SHP77 (cell line): ENCODE measurements at places on chromosomes 6 and 20.

DNA sequence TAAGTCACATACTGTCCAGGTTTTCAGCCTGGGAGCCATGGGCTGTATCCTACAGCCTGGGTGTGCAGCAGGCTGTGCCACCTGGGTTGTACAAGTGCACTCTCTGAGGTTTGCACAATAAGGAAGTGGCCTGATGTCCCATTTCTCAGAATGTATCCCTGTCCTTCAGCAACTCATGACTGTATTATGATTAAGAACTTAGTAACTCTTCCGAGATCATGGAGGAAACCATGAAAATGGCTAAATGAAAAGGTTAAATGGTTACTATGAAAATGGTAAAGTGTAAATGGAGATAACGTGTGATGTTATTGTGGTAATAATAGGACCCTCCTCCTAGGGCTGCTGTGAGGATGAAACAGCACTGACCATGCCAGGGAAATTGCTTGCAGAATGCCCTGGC lies 227.6 kb downstream of the ANKRD60 start:
- DNase-seq = no peak

- no peak for DNase-seq
Measured at GRCh38 chr6:97626671-97627441, 343.8 kb upstream of the MMS22L start.

GRCh38 chr6:34587325-34587724 lies 31.2 kb upstream of the SPDEF start:
- no peak for DNase-seq

DNA sequence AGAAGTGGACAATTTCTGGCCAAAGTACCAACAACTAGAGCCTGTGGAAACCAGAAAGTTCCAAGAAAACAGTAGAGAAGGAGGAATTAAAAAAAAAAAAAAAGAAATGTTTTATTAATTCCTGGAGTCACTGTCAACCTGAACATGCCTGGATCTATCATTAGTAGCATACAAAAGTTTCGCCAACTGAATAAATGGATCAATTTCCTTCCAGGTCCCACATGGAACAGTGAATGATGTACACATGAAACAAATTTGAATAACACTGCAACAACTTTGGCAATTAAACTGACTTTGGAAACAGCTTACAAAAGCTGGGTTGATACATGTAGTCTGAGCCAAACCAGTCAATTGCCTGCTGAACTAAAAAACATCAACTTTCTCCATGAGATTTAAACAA lies 90.0 kb upstream of the HMGCLL1 start:
- no peak for DNase-seq

- DNase-seq = peak; percentile 34
Measured at GRCh38 chr6:106974336-106974998, at the start of gene CD24. Gene CD24 (minus strand): TSS chr6:106974729. CDS start chr6:106974646, 83 bp downstream.

GRCh38 chr20:9230406-9230805 lies 161.5 kb downstream of the PLCB4 start:
- DNase-seq = no peak

DNA sequence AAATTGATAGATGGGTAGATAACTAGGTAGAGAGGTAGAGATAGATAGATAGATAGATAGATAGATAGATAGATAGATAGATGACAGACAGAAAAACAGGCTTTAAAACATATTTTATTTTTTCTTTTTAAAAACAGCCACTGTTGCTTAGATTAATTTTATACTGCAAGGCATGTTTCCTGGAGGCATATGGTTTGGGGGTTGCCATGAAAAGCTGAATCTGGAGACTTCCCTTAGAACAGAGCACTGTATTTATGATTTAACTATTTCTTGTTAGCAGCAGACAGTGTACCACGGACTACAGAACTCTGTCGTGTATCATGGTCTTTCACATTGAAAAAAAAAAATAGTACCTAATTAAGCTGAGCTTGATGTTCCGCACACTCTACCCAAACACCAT lies 38.8 kb downstream of the METTL24 start:
- DNase-seq = no peak

- DNase-seq = no peak
Measured at GRCh38 chr6:159943968-159944598, 24.8 kb upstream of the IGF2R start.

GRCh38 chr6:51571168-51571567 lies 516.2 kb downstream of the PKHD1 start:
- DNase-seq = no peak

GRCh38 chr6:32906539-32906938 lies 34.3 kb downstream of the HLA-DMB start:
- no peak for DNase-seq

- no peak for DNase-seq
Measured at GRCh38 chr6:116354236-116354635, 16.5 kb upstream of the DSE start.

DNA sequence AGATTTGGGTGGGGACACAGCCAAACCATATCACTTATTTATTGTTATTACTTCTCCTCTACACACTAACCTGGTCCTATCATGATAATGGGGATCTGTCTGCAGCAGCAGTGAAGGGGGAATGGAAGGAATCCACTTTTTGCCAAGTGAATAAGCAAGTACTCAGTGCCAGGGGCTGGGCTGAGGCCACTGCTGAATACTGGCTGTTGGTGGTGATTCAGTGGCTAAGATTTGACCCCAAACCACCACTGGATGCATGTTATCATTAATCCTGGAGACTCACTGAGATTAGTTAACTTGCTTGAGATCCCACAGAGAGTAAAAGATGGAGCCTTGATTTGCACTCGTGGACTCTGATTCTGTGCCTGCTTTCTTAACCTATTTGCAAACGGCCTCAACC lies 127.7 kb downstream of the TSHZ2 start:
- DNase-seq = no peak

DNA sequence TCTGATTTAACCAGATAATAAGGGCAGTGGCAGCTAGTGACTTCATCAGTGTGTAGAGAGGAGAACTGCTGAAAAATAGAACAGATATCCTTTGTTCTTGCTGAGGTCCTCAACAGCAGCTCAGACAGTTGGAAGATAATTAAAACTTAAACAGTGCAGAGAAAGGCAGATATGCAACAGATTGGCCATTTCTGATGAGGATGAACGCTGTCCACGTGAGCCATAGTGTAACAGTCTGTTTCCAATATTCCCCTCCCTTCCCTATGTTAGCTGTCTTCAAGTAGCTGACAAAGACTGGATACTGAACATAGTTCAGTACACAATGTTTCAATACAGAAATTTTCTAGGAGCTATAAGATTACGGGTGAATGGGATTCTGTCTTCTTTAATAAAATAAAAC lies 291.4 kb downstream of the BTBD9 start:
- no peak for DNase-seq

GRCh38 chr6:160277546-160277945 lies 18.9 kb upstream of the SLC22A2 start:
- no peak for DNase-seq

- DNase-seq = no peak
Measured at GRCh38 chr6:117783279-117783678, 108.0 kb downstream of the NUS1 start.

DNA sequence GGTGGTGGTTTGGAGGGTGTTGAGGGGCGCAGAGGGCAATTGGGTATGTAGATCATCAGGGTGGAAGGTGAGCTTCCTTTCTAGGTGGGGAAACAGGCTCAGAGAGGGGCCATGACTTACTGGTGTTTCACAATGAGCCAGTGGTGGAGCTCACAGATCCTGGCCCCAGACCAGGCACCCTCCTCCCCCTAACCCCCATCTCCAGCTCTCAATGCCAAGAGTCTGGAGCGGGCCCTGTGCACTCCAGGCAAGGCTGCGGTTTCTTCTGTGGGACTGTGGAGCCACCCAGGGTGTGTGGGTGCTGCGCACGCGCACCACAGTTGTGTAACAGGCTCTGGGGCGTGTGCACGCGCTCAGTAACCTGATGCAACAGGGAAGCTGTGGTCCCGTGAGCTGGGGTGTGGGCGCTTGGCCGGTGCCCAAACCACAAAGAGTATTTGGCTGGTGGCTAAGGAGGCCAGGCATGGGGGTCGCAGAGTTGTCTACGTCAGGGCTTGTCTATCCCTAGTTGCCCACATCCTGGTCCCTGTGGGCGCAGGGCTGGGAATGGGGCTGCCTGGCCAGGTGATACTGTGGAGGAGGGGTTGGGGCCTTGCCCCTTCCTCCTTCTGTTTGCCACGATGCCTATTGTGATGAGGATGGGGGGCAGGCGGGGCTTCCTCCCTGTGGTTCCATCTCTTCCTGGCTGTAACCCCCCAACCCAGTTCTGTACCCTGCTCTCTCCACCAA lies 37.5 kb upstream of the MRPS18A start:
- DNase-seq = peak; percentile 23

DNA sequence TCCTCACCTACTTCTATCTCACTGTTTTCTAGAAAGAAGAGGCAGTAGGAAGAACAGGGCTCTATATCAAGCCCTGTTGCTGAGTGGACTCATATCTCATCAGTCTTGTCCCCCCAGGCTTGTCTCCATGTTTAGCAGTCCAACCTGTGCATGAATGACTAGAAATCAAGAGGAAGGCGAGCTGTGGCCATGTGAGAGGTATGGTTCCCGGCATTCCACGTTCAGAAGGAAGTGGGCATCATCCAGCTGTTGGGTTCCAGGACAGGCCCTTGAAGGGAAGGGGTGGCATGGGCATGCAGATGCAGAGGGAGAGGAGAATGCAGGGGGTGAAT lies 176.6 kb downstream of the MRPL14 start:
- DNase-seq = no peak

DNA sequence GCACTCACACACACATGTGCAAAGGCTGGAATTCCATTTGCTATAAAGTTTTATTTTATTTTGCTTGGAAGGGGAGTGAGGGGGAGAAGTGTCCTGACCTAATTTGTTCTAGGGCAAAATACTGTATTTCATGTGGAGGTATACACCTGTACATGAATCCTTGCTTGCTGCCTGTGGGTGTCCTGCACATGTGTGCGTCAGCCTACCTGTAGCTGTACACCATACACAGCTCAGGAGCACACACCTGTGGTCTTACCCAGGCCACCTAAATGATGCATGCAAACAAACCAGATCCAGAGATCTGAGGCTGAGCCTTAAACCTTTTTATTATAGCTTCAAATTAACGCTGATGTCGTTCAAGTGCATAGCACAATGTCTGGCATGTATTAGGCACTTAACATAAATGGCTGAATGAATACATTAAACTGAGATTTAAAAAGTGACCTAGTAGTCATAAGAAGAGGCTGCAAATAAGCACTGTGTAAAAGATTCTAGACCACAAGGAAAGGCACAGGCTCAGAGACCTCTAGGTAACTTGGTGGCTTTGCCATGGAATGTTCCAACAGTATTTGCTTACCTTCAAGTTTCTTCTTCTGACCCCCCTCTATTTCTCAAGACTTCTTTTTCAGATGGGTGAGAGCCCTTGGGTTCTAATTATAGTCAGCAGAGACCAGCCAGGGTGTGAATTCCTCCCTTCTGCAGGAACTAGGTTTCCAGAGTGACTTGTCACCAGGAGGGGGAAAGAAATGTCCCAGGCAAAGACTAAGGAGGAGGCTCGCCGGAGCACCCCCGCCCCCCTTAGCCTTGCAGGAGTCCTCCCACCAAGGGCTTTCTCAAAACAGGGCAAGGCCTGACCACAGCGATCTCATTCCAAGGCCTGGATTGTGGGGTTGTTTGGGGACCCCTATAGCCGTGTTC lies 13.4 kb downstream of the FOXC1 start:
- no peak for DNase-seq

DNA sequence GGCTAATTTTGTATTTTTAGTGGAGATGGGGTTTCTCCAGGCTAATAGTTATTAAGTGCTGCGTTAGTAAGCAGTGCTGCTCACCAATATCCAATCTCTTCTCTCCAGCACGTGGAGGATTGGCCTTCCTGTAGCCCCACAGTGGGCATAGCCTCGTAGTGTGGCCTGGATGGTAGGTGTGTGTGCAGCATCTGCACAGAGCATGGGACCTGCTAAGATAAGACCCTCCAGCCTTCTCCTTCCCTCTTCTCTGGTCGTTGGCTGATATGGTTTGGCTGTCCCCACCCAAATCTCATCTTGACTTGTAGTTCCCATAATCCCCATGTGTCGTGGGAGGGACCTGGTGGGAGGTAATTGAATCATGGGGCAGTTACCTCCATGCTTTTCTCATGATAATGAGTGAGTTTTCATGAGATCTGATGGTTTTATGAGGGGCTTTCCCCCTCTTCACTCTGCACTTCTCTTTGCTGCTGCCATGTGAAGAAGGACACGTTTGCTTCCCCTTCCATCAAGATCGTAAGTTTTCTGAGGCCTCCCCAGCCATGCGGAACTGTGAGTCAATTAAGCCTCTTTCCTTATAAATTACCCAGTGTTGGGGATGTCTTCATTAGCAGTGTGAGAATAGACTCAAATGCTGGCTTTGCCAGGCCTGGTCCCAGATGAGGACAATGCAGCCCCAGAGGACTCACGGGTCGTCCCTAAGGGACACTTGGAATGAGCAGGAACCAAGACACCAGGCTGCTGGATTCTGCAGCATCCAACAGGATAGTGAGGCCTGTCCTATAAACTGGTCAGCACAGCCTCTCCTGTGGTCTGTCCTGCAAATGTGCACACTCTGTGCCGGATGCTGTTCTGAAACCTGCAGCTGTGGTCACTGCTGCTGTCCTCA lies 63.4 kb upstream of the AFDN start:
- no peak for DNase-seq

DNA sequence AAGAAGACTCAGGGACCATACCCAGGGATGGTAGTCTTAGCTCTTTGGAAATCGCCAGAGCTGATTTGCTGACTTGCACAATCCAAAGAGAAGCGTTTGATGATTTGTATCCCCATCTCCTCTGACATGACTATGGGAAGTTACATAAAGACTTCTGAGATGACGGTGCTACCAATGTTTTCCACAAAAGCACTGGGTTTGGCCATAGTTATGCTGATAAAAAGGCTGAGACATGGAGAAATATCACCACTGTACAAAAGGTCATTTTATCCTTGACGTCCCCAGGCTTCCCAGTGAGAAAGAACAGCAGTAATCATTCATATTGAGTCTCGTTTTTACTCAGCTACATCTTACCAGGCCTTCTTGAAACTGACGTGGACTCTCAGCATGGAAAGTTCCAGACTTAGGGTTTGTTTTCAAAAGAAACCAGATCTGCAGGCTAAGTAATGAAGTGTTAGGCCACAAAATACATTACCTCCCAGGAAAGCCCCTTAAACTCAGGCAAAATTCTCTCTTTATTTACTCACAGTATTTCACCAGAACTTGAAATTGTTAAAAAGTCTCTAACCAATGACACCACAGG lies 370.3 kb upstream of the JARID2 start:
- no peak for DNase-seq

DNA sequence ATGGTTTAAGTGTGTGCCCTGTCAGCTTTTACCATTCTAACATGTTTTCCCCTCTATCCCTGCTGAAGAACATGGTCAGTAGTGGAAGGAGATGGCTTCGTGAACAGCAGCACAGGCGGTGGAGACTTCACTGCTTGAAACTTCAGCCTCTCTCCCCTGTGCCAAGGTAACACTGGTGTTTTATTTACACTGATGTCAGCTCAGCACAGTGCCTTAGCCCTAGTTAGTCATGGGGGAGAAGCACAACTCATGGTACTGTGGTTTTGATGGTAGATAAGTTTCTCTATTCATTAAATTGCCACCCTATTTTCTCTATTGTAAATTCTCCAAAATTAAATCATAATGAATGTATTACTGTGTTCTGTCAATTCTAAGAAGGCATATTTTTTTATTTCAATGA lies 56.6 kb downstream of the MTHFD1L start:
- no peak for DNase-seq

GRCh38 chr20:9256393-9256792 lies 187.5 kb downstream of the PLCB4 start:
- DNase-seq = no peak
